Upper lobe of left lung (tissue), 6 donors: ENCODE measurements at places on chromosomes 11 and 22. TPM values are rescaled to one million over a fixed set of nuclear protein-coding genes. Genes with fewer than 3 reads are reported as not detected.

GRCh38 chr22:42909363-42910058 is 52.4 kb upstream of the ARFGAP3 start:
- peak overlapping the region; percentile 73 for H3K27ac ChIP-seq
- H3K4me1 ChIP-seq, result peaks cover 50% of the 10 kb centered on the region
- H3K4me3 ChIP-seq, result no peak overlapping the region
- peaks cover 12% of the 10 kb centered on the region for H3K36me3 ChIP-seq

DNA sequence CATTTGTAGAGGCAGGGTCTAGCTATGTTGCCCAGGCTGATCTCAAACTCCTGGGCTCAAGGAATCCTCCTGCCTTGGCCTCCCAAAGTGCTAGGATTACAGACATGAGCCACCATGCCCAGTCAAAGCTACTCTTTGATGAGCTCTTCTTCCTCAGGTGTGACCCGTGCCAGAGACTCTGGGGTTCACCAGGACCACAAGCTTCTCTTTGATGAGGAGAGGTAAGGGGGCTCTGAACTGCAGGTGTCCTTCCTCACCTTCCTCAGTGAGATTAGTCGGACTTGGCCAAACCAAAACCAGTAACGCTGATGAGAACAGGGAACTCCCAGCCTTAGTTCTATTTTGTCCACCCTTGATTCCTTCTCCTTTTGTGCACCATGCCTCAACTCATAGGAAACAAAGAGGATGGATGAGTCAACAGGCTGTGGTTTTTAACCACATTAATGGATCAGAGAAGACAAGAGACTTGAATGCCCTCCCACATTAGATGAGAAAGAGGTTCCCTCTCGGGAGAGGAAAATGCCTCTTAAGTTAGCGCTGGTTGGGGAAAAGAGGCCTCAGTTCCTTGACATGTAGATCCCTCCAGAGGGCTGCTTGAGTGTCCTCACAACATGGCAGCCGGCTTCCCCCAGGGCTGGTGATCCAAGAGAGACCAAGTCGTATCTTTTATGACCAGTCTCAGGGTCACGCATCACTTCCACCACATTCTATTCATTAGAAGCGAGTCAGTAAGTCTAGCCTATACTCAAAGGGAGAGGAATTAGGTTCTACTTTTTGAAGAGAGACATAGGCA is 25.7 kb upstream of the CTR9 start:
- no peak overlapping the region for H3K27ac ChIP-seq
- no peak for DNase-seq
- H3K27me3 ChIP-seq, result no peaks in the 10 kb centered on the region
- no peaks in the 10 kb centered on the region for H3K36me3 ChIP-seq
- H3K4me3 ChIP-seq, result no peak overlapping the region
- H3K4me1 ChIP-seq, result no peaks in the 10 kb centered on the region

The DEFB108B gene
- not detected for total RNA-seq

The OR52N4 gene
- total RNA-seq, result 0.20 TPM

- no peak overlapping the region for H3K27ac ChIP-seq
- DNase-seq, result peak; percentile 41
- H3K4me1 ChIP-seq, result no peaks in the 10 kb centered on the region
- no peaks in the 10 kb centered on the region for H3K36me3 ChIP-seq
- no peaks in the 10 kb centered on the region for H3K27me3 ChIP-seq
These were observed 18.9 kb downstream of the TSPAN32 start for GRCh38 chr11:2320568-2321310.

The C11orf91 gene
- not detected for total RNA-seq

The PRRG4 gene
- total RNA-seq, result 9.1 TPM

GRCh38 chr11:130609121-130610035 is 160.9 kb downstream of the ADAMTS15 start:
- H3K27me3 ChIP-seq, result no peaks in the 10 kb centered on the region
- H3K4me3 ChIP-seq, result no peak overlapping the region
- peak overlapping the region; percentile 36 for H3K27ac ChIP-seq
- H3K36me3 ChIP-seq, result no peaks in the 10 kb centered on the region

GRCh38 chr11:34468209-34468841 is 29.6 kb downstream of the CAT start:
- no peaks in the 10 kb centered on the region for H3K4me1 ChIP-seq
- H3K4me3 ChIP-seq, result no peak overlapping the region
- H3K27ac ChIP-seq, result no peak overlapping the region
